NCI-H1048 (cell line): ENCODE measurements at places on chromosomes 3 and 15.

DNA sequence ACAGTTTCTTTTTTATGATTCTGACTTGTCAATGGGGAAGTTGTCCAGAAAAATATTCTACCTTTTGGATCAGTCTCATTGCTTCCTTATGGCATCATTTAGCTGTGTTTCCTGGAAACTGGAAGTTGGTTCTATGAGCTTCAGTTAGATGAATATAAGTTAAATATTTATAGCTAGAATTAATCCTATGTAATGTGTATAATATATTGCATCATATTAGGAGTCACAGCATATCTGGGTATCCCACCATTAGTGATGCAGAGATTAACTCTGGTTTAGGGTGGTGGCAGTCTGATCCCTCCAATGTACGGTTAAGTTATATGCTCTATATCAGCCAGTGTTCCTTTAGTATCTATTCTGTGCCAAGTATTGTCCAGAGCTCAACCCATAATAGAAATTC, 19.3 kb downstream of the KLHL24 start:
- no peak for DNase-seq

GRCh38 chr3:189325454-189325853, 153.7 kb downstream of the TPRG1 start:
- DNase-seq: no peak

DNA sequence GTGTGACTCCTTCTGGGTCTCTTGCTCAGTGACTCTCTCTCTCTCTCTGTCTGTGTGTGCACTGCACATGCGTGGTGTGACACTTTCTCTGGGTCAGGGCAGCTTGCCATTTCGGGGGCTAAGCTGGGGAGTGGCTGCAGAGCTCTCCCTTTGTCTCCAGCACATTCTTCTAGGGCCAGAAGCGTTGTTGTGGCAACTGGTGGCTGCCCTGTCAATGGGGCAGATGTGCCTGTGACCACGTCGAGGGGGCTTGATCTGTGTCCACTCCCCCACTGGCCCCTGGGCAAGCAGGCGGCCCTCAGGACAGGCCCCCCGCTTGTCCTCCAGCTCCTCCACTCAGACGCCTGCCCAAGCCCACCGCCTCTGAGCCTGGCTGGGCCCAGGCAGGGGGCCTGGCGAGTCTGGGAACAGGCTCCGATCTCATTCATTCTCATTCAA, 67.8 kb downstream of the WNT7A start:
- no peak for DNase-seq

GRCh38 chr15:70058642-70059360, 38.9 kb downstream of the TLE3 start:
- no peak for DNase-seq

GRCh38 chr15:61879219-61879618, 181.0 kb downstream of the VPS13C start:
- DNase-seq: no peak

DNA sequence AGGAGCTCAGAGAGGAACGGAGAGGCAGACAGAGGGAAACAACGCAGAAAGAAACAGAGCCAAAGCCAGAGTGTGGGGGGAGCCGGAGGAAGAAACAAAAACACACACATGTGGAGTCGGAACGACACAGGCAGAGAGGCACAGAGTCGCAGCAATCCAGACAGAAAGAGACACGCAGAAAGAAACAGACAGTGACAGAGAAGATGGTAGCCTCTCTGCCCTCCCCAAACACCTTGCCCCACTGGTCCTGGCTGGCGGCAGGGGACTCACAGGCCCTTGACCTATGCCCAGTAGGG, 1.7 kb downstream of the NCKIPSD start:
- no peak for DNase-seq

- DNase-seq: no peak
Measured at GRCh38 chr3:49880581-49881315, 11.0 kb upstream of the CAMKV start.

- no peak for DNase-seq
Measured at GRCh38 chr3:39108200-39108710, 775 bp downstream of the TTC21A start.

GRCh38 chr3:197237897-197238296, 60.5 kb downstream of the DLG1 start:
- no peak for DNase-seq

DNA sequence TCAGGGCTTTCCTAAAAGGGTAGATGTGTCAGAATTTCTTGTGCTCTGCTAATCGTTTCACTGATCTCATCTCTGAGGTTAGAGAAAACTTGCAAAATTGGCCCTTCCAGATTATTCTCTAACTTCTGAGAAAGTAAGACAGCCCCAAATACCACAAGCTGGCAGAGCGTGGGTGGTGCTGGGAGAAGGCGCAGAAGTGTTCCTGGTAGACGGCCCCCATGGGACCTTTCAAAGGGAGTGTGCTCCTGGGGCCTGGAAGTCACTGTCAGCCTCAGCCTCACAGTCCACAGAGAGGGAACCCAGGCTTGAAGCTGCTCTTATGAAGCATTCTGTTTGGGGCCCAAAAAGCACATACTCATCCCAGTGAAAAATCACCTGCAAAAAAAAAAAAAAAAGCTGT, 86.5 kb upstream of the PFN2 start:
- no peak for DNase-seq

- peak; percentile 50 for DNase-seq
Measured at GRCh38 chr15:66883284-66883911, 181.4 kb downstream of the SMAD6 start.

- DNase-seq: no peak
Measured at GRCh38 chr15:66153549-66154415, 99.8 kb downstream of the MEGF11 start.

DNA sequence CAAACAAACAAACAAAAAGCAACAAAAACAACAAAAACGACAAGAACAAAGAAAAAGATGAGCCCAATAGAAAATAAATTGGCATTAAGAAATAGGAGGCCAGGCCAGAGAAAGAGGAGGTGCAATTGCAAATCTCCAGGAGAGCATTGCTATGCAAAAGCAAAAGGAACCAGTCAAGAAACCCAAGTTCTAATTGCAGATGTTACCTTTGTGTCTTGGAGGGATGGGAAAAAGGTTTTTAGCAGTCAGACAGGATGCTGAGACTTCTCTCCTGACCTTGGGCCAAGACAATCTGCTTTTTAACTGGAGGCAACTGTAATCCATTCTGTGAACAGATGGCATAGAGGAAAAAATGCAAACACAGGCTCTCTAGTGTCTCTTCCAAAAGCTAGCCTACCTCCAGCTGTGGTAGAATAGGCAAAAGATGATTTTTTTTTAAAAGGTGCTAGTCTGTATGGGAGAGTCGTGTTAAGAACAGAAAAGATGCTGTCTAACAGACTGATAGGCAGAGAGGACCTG, 56.4 kb downstream of the LSAMP start:
- DNase-seq: no peak

DNA sequence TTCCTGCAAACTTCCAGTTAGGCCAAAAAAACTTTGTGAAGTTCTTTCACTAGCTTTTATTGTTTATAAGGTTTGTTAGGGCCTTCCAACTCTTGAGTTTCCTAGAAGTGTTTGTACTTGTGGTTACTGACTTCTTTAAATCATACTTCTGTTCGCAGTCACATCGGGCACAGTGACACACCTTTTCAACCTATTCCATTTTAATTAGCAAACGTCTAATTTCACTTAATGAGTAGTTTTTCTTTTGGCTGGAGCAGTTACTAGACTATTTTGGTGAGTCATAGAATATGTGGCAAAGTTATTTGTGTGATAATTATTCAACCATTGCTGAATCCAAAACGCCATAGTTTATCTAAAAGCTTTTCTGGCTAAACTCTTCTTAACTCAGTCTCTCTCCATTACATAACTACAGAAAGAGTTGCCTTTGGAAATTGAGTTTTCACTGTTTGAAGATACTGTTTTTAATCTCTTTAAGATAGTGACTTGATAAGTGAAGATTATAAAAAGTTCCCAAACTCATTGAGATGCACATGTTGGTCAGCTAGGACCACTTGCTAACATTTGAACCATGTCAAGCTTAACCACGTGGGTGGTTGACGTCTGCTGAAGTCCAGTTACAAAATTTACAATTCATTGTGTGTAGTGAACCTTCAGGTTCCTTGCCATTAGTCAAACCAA, 21.5 kb downstream of the CNOT10 start:
- DNase-seq: no peak

- no peak for DNase-seq
Measured at GRCh38 chr15:78938658-78939488, 6.0 kb downstream of the CTSH start.

GRCh38 chr3:169232863-169233262, 430.6 kb downstream of the MECOM start:
- no peak for DNase-seq

GRCh38 chr15:62809115-62809967, 233.2 kb upstream of the TPM1 start:
- DNase-seq: no peak

DNA sequence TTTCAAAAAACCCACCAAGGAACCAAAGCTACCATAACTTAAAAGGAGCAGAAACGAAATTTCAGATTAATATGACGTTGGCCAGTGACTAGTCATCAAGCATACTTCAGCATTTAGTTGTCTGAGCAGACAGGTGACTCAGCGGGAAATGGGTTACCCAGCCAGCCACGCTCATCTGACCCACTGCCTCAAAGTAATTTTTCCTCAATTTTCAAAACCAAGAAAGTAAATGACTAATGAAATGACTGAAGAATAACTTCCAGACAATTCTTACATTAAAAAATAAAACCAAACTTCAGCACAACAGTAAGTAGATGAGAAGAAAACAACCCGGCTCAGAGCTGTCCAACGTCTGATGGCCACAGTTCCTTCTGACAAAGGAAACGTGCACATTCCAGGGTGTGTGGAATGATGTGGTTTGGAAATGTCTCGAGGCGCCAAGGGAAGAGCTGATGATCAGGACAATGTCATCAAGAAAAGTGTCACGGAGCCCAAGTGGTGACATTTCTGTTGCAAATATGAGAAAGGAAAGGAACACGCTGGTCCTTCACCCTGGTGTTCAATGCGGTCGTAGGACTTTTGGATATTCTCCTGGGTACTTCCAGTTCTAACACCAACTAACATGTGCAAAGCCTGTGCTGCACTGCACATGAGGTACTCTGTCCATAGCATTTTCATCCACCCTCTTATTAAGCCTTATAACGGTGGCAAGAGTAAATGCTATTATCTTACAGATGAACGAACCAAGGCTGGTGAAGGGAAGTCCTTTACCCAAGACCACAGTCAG, 79.1 kb downstream of the FOXP1 start:
- DNase-seq: no peak

- no peak for DNase-seq
Measured at GRCh38 chr15:65370885-65371284, 6.9 kb downstream of the IGDCC3 start.

DNA sequence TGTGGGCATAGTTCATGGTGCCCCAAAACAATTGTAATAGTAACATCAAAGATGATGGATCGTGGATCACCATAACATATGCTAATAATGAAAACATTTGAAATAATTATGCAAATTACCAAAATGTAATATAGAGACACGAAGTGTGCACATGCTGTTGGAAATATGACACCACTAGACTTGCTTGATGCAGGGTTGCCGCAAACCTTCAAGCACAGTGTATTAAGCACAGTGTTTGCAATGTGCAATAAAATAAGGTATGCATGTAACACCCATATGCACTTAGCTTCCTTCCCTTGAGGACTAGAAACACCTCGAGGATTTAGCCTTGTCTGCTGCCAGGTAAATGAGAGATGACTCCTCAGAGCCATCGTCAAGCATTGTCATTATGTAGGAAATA, 10.9 kb upstream of the GJD2 start:
- DNase-seq: no peak

DNA sequence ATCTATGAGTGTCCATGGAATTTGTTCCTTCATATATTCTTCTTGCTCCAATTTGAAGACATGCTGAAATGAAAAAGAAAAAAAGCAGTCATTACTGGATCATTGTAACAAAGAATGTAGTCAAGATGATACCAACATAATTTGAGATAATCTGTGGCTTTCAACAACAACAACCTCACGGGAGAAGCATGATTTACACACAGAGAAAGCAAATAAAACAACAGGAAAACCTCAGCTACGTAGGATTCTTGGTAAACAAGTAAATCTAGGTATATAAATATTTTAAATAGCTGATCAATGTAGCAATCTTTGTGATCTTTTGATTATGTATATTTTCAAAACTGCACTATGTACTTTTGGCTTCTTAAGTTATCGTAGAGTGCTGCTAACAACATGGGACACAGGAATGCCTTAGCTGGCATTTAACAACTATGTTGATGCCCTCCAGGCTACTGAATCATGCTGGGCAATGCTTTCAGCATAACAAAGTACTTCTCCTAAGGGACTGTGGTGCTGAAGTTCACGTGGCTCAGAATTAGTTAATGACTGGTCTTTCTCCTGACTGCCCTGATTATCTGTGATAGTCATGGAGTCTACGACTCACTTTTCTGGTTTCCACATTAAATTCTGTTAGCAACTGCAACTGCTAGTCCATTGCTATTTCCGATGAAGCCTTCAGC, 96.5 kb upstream of the MYO5C start:
- DNase-seq: no peak
